ENCODE measurements at places on chromosomes 3 and 15.
A peak's percentile ranks its signal among the peaks of the same experiment; 100 is the strongest.

DNA sequence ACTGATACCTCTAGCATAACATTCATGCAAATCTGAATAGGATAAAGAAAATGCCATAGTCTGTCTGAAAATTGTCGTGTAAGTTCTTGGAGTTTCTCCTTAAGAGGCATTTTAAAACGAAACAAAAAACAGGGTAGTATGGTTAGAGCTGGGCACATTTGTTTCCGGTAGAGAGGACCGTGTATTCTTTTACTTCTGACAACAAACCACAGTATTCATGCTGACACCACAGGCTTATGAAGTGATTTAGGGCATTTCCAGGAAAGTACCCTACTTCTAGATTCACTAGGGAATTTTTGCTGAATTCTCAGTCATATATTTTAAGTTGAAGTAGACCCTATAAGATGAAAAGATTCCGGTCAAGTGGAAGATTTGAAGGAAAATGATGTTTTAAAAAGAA, 541.3 kb downstream of the UNC13C start:
- DNase-seq: peak; percentile 17

GRCh38 chr3:88180398-88180999, 30.7 kb downstream of the C3orf38 start:
- peak; percentile 63 for DNase-seq

GRCh38 chr3:120017692-120018091, 76.6 kb downstream of the GSK3B start:
- no peak for DNase-seq

- peak; percentile 33 for DNase-seq
Measured at GRCh38 chr3:87350367-87351199, 74.2 kb upstream of the POU1F1 start.

- DNase-seq: peak; percentile 56
Measured at GRCh38 chr15:70236341-70237086, 138.8 kb upstream of the TLE3 start.

- DNase-seq: no peak
Measured at GRCh38 chr3:24837601-24838000, 343.0 kb upstream of the THRB start.

DNA sequence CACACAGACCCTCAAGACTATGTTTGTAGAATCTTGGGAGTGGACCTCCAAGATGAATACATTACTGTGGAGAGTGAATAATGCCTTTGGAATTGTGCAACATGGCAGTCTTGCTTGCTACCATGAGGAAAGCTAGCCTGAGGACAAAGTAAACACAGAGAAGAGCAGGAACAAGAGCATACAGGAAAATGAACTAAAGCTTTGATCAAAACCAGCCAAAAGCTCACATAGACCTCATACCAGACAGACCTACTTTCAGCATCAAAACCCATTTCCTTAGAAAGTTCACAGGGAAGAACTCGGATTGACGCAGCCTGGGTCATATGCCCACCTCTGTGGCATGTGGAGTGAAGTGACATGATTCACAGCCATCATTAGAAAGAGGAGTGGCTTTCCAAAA, 3.3 kb upstream of the RAB8B start:
- no peak for DNase-seq

DNA sequence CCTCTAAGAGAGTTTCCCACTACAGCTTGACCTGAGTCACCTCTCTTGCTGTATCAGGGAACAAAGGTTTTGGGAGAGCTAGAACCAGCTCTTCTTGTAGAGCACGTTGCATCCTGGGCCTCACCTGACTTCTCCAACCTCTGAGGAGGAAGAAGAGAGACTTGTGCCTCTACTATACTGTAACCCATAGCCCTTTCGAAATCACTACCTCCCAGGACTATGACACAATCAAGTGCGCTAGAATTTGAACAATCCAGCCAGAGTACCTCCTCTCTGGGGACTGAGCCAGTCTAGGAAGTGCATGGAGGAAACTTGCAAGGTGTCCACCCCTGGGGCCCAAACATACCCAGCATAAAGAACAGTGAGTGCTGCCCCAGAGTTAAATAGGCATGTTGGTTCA, 192.8 kb upstream of the BHLHE40 start:
- no peak for DNase-seq

DNA sequence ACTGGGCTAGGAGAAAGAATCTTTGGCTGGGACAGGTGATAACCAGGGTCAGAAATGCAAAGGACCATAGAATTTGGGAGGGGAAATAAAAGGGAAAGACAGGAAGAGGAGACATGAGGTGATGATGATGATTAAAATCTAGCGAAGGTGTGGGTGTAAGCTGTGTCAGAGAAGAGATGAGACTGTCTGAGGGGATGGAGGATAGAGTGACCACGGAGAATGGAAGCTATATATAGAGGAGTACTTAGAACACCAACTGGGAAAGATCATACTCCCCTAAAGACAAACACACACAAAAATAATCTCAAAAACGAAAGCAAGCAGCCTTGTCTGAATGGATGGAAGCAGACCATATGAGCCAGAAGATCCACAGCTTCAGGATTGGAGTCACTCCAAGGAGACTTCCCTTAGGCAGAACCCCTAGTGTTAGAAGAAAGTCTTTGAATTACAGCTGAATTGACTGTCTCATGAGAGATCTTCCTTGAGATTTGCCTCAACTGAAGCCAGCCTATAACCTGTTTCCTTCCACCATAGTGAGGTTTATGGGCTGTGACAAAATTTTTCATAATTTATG, 115.2 kb upstream of the DAZL start:
- no peak for DNase-seq

- no peak for DNase-seq
Measured at GRCh38 chr15:39582977-39583595, 2.2 kb downstream of the THBS1 start.

DNA sequence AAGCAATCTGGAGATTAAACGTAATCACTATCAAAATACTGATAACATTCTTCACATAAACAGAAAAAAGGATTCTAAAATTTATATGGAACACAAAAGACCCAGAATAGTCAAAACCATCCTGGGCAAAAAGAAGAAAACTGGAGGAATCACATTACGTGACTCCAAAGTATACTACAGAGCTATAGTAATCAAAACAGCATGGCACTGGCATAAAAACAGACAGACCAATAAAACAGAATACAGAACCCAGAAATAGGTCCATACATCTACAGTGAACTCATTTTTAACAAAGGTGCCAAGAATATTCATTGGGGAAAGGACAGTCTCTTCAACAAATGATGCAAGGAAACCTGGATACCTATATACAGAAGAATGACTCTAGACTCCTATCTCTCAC, 621.9 kb upstream of the CCDC54 start:
- no peak for DNase-seq

DNA sequence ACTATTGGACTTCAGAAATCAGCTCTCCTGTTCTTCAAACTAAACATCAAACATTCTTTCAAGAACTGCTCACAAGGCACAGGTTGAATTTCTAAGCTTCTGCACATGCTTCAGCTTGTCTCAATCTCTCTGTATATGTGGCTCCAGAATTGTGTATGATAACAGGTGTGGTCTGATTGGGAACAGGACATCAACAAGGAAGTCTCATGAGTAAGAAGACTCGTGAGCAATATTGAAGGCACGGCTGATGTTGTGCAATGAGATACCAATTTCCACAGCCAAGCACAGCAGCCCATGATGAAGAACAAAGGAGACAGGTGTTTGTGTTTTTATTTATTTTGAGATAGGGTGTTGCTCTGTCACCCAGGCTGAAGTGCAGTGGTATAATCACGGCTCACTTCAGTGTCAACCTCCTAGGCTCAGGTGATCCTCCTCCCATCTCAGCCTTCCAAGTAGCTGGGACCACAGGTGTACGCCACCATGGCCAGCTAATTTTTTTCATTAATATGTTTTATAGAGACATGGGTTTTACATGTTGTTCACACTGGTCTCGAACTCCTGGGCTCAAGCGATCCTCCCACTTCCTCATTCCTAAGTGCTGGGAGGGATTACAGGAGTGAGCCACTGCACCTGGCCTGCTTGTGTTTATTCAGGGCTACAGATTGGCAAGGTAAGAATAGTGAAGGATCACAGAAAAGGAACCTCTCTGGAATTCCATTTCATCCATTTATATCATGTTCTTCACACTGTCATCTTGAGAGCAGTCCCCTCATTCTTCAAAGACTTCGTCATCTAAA, 32.2 kb upstream of the ABHD17C start:
- no peak for DNase-seq

- no peak for DNase-seq
Measured at GRCh38 chr3:175111036-175111435, 251.9 kb downstream of the NAALADL2 start.

GRCh38 chr15:75307778-75308390, 25.2 kb downstream of the GOLGA6D start:
- no peak for DNase-seq

- peak; percentile 55 for DNase-seq
Measured at GRCh38 chr15:63288778-63289378, 11.5 kb downstream of the APH1B start.

DNA sequence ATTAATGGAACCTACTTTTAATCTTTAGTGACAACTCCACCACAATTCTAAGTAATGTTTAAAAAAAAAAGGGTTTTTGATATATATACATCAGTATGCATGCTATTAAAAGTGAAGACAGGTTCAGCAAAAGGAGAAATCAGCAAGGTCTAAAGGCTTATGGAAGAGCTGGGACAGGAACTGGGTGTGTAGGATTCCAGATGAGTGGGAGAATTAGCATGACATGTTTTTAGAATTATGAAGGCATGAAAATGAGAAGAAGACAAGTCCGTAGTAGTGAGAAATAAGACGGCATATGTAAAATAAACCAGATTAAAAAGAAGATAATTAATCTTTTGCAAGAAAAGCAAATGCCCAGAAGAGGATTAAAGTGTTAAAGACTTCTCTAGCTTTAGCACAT, 52.0 kb downstream of the CBLB start:
- no peak for DNase-seq

DNA sequence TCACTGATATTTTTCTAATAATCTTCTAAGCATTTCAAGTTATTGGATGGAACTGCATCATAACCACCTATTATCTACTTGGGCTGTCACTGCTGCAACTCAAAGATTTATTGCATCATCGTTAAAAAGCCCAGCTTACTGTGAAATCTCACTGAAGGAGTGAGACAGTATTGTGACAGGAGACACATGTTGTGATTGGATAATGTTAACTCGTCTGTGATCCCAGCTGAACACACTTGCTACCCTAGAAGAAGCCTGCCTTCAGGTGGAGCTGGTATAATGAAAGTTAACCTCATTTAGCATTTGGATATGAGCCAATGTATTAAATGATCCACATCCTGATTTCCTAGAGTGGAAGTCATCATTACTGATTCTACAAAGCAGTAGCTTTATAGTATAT, 138.1 kb downstream of the MAP2K5 start:
- DNase-seq: no peak

GRCh38 chr3:123899300-123899865, 15.3 kb upstream of the MYLK start:
- DNase-seq: no peak

DNA sequence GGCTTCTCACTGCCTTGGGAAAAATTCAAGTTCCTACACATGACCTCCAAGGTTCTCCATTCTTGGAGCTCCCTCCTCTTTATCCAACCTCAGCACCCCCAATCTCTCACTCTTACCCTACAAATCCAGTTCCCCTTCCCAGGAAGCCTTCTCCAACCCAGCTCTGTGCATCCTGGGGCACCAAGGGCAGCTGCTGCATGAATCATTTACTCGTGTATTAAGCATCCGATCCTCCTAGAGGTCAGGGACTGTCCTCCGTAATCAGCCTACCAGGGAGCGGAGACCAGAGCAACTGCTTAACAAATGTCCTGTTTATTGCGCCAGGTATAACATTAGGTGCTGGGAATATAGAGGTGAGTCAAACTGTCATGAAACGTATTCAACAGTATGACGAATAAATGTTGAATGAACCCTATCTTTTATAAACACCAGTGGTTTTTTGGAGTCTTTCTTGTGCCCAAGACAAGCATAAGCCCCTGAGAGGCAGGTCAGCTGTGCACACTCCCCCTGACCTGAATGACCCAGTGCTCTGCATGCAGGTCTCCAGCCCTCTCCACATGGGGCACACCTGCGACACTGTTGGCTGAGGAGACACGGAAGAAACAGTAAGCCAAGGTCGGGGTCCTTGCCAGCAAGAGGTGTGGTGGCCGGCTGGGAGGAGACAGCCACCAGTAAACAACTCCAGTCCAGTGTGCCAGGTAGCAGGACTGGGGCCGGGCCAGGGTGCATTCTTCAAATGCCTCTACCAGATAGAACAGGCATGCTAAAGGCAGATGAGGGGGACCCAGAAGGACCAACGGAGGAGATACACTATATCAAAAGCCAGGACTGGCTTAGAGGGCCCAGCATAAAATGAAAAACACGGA, 27.6 kb downstream of the ANP32A start:
- DNase-seq: no peak

- DNase-seq: no peak
Measured at GRCh38 chr15:51759557-51760070, 8.2 kb downstream of the TMOD2 start.

DNA sequence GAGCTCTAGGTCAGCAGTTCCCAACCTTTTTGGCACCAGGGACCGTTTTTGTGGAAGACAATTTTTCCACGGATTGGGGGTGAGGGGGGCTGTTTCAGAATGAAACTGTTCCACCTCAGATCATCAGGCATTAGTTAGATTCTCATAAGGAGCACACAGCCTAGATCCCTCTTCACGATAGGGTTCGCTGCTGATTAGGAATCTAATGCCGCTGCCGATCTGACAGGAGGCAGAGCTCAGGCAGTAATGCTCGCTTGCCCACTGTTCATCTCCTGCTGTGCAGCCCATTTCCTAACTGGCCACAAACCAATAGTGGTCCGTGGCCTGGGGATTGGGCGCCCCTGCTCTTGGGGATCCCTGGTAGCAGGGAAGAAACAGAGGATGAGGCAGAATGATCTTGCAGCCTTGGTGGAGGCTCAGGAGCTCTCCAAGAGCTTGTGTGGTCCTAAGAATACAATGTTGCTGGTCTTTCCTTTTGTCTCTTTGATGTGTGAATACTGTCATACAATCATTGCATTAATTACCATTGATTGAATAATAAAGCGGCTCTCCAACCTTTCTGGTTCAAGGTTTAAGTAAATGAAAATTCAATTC, 183.2 kb downstream of the FNDC3B start:
- DNase-seq: no peak

DNA sequence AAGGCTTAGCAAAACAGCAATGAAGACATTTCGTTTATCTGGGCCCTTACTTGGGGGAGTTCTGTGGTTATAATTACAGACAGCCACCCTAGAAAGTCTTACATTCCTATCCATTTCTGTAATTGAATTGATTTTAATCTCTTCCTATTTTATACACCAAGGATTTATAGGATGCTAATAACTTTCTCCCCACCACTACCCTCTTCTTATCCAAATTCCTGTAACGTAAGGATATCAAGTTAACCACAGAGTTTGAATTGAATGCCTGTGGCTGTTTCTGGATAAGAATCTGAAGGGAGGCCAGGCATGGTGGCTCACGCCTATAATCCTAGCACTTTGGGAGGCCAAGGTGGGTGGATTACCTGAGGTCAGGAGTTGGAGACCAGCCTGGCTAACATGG, 78.6 kb downstream of the MLH1 start:
- no peak for DNase-seq

- no peak for DNase-seq
Measured at GRCh38 chr3:16343101-16343500, 78.1 kb downstream of the OXNAD1 start.

- no peak for DNase-seq
Measured at GRCh38 chr3:171614318-171614921, 154.2 kb upstream of the TNIK start.
